ENCODE measurements at places on chromosomes 3 and 15. TPM values are rescaled to one million over a fixed set of nuclear protein-coding genes. Genes with fewer than 3 reads are reported as not detected.

DNA sequence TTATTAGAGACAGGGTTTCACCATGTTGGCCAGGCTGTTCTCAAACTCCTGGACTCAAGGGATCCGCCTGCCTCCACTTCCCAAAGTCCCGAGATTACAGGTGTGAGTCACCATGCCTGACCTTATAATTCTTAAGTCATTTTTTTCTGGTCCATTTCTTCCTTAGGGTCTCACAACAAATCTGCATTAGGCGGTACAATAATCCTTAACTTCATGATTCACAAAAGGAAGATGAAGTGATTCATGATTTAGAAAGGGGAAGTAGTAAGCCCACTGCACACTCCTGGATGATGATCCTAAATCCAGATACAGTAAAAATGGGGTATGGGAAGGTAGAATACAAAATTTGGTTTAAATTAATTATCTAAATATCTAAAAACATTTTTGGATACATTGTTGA is 45.0 kb upstream of the TKT start:
- DNase-seq: no peak

Gene ACAD11
- 18.6 TPM for total RNA-seq

- peak; percentile 79 for DNase-seq
Observed at GRCh38 chr15:64046421-64047153, at the start of gene DAPK2. DAPK2 (minus strand) TSS chr15:64046485; CDS start chr15:64040261, 6,224 bp downstream.

GRCh38 chr3:164007765-164008164 is 1070.5 kb downstream of the SI start:
- no peak for DNase-seq

GRCh38 chr3:89113344-89113743 is 5.9 kb downstream of the EPHA3 start:
- DNase-seq: no peak

Gene TNIK
- total RNA-seq: 16.0 TPM

DNA sequence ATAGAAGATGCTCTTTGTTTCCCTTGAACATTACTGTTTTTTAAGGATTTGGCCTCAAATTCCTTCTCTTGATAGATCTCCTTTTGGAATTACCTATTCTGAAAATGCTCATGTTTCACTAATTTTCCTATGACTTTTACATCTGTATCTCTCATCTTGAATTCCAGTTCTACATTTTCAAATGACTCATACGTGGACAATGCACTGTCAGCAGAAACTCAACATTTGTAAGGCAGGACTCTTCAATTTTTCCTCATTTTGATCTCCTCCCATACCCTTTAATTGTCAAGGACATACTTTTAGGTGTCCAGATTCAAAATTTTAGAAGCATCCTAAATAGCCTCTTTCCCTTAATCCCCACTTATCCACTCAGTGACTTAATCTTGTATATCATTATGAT is 341.0 kb upstream of the RASGRP1 start:
- DNase-seq: no peak

DNA sequence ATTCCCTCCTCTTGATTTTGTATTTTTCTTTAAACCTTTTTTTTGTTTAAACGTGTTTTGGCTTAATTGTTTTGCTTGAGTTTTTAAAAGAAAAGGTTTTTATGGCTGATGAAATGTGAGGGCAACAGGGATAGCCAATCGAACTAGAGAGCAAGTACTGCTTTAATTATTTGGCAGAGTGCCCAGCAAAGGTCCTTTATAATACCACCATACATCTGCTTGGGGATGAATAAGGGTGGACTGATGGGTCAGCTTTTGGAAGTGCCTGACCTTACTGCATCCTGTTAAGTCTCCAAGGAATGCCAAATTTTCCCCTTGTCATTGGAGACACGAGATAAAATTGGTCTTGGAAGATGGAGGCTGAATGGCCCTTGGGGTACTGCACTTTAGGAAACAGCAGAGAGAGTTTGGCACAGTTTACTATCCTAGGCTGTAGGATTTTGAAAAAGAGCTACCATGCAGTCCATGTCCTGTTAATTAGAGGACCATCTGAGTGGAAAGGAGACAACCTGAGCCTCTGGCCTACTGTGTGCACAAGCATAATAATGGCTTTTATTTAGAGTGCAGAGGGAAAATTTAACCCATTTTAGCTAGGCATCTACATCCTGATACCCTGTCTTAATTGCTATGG is 19.8 kb upstream of the MTHFS start:
- no peak for DNase-seq

DNA sequence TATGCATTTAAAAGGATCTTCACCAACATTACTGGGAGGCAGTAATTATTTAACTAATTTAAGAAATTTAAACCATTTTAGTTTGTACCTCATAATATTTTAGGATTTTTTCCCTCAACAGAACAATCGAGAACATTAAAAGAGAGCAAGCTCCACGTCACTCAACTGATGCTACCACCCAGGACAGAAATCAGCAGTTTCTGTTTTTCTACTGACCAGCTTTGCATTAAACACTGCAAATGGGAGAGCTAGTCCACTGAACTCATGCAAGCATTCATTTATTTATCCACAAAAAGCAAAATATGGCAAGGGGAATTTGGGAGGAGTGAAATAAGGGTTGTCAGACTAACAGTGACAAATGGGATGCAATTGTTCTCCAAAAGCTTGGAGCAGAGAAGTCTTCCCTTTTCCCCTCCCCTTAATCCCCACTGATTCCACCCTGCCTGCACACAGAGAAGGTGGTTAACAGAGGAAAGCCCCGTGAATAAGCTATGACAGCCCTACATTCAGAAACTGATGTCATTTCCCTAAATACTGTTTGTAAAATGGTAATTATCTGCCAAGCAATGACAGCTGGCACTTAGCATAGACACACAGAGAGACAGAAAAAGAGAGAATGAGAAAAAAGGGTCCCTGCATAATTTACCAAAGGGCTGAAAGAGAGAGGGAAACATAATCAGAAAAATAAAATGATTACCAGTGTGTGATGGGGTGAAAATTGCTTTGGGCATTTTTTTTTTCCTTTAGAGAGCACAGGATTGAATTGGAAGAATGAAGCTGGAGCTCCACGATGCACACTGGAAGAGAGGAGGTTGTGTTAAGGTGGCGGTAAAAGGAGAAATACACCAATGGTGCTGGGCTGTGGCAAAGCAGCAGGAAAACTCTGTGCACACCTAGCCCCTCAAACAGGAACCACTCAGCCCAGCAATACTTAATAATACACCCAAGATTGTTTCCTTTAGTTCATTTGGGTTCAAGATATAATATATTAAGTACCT is 777.4 kb downstream of the TUSC7 start:
- no peak for DNase-seq
